ENCODE measurements at places on chromosomes 7 and 10.
A peak's percentile ranks its signal among the peaks of the same experiment; 100 is the strongest.

DNA sequence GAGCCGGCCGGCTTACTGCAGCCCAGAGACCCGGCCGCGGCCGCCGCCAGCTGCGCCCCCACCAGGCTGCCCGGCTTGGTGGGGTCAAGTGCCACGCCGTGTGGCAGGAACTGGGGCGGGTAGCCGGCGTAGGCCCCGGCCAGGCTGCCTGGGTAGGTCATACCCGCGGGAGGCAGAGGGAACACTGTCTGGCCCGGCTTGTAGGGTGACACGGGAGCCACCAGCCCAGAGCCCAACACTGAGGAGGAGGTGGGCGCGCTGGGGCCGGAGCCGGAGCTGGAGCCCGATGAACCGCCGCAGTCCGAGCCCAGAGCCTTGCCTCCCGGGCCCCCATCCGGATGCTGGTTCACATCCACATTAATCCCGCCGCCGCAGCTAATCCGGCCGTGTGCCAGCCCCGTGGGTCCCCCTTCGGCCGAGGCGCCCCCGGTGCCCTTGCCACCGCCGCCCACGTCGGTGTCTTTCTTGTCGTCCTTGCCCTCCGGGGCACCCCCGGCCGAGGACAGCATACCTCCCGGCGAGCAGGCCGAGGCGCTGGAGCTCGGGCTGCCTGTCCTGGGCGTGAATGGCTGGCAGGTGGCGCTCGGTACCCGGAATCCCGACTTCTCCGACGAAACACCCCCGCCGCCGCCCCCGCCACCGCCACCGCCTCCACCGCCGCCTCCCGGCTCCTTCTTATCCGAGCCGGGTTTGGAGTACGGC is 2.0 kb downstream of the ZNF503 start:
- peak; percentile 77 for DNase-seq

DNA sequence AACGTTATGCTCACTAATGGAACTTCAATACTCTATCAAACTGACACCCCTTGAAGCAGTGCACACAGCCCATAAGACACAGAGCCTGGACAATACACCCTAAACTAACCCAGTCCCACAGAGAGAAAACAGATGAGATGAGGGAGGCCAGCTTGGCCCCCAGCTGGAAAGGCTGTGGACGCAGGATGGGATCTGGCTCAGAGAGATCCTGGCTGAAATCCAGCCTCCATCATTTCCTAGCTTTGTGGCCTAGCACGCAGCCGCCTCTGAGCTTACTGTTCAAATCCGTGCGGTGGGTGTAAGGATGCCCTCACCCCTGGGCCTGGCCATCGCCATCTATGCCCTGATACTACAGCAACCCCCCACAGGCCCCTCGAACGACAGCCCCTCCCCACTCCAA is 32.7 kb downstream of the SNX8 start:
- DNase-seq, result no peak

- DNase-seq, result peak; percentile 73
These were observed 446.5 kb downstream of the INHBA start for GRCh38 chr7:41256186-41256945.

DNA sequence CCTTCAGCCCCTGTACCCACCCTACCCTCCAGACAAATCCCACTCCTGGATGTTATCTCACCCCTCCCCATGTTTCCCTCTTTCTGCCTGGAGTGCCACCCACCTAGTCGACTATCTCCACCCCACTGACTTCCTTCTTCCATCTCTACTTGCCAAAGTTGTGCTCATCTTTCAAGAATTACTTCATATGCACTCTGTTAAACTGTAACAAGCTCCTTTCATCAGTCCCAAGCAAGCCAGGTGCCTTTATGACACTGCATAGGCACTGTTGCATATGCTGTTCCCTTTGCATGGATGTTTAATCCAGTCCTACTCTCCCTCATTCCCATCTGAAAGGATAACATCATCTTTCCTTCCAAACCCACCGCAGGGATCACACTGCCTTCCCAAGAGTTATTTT is 8.9 kb upstream of the CDK1 start:
- no peak for DNase-seq

GRCh38 chr10:62710182-62710581 is 94.3 kb upstream of the ADO start:
- DNase-seq, result no peak

DNA sequence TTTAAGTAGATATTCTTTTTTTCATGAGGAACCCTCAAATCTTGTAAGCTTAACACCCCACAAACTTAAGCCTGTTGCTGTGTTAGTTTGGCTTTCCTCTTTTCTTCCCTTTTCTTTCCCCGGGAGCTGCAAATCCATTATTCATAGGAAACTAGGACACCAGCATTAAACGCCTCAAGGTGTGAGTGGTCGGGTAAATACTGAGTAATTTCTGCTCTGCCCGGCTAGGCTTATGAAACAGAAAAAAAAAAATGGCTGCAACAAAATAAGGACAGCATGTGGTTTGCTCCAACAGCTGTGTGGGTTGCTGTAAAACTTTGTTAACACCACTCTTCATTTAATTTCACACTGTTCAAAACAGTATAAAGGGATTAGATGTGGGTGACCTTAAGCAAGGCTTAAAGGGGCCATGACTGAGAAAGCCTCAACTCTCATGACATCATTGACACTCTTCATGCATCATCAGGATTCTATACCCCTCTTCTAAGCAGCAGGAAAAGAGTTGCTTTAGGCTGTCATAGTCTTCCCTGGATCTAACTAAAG is 104.1 kb downstream of the AOAH start:
- DNase-seq, result peak; percentile 22

DNA sequence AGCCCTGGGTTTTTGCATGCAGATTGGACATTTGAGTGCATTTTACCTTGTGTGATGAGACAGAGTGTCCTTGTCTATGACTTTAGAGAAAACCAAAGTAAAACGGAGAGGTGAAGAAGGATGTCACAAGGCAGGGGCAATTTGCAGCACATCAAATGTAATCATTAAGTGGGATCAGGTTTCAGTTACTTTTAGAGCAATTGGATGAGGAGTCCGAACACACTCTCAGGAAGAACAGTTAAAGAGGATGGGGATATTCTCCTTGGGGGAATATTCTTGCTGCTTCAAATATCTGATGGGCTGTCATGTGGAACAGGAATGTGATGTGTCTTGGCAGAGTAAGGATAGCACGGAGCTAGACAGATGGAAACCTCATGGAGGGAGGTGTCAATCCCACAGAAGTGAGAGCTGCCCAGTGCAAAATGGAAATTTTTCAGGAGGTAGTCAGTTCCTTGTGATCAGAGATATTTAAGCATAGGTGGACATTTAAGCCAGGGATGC is 757 bp downstream of the RAB19 start:
- DNase-seq, result no peak
